ENCODE measurements at places on chromosomes 2 and 18. TPM values are rescaled to one million over a fixed set of nuclear protein-coding genes. Genes with fewer than 3 reads are reported as not detected.

DNA sequence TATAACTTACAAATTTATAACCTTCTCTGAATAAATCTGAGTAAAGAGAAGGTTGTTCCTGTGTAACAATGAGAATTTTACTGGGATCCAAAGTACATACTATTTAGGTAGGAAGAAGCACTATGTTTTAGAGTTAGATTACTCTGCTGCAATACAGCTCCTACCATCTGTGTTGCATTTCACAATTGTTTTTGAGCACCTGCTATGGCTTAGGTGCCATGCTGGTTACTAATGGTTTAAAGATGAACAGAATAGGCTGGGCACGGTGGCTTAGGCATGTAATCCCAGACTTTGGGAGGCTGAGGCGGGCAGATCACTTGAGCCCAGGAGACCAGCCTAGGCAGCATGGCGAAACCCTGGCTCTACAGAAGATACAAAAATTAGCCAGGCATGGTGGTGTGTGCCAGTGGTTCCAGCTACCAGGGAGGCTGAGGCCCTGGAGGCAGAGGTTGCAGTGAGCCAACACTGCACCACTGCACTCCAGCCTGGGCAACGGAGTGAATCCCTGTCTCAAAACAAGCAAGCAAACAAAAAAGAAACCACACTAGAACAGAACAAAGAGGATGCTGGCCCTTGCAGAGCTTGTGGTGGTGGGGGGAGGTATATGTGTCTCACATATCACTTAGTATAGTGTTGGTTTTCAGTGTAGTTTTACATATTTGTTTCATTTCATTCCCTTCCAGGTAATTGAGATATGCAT is 56.7 kb downstream of the SPTBN1 start:
- DNase-seq = no peak

- no peak for DNase-seq
Measured at GRCh38 chr2:73981081-73982001, 3.4 kb upstream of the TET3 start.

DNA sequence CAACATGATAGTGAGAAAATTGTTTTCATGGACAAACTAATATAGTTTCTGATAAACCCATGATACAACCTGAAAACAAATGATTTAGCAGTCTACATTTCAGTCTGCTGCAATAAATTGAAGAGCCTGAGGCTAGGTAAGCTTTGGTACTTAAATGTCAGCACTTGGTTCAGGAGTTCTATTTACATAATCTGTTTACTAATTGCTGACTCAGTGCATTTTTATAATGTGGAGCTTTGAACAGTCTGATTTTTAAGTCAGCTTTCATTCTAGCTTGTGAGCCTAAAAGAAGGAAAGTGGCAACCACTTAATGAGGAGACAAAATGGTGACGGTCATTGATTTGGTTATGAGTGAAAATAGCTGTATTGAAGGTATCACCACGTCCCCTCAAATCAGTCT is 488.6 kb downstream of the CPS1 start:
- DNase-seq = no peak

DNA sequence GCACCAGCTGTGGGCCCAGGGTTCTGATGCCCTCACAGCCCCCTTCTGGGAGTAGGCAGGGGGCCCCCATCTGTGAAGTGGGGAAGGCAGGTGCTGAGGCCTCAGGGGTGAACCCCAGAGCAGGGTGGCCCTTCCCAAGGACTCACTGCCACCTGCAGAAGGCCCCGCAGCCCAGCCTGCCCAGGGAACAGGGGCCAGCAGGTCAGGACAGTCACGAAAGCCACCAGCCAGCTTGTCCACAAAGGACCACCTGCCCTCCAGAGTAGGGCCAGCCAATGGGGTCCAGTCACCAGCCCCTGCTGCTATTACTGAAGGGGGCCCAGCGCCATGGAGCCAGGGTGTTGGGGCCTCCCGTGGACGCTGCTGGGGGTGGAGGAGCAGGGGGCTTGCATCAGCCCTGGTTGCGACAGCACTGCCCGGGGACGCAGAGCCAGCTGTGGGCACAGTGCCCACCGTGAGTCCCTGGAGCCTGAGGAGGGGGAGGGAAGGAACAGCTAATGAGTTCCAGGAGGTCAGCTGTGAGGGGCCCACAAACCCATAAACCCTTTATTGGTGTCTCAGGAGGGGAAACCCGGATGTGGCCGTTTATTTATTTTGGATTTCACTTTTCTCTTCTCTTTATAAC is 11.5 kb upstream of the SNED1 start:
- DNase-seq = no peak

GRCh38 chr2:34025196-34025595 is 426.1 kb upstream of the FAM98A start:
- DNase-seq = no peak

Gene FER1L5
- polyA plus RNA-seq = 15.0 TPM

GRCh38 chr2:105787376-105788318 is 42.9 kb downstream of the NCK2 start:
- DNase-seq = no peak

Gene TNS1
- polyA plus RNA-seq = 75.9 TPM

GRCh38 chr2:109032229-109032820 is 43.3 kb upstream of the EDAR start:
- DNase-seq = no peak

- no peak for DNase-seq
Measured at GRCh38 chr2:132463719-132464118, 47.1 kb downstream of the GPR39 start.

GRCh38 chr2:47309952-47310800 is 92.8 kb upstream of the MSH2 start:
- no peak for DNase-seq

- DNase-seq = no peak
Measured at GRCh38 chr2:150140777-150141176, 346.7 kb downstream of the RND3 start.

Gene TLX2
- polyA plus RNA-seq = 1.1 TPM

Gene MEP1B
- 0.78 TPM for polyA plus RNA-seq

- no peak for DNase-seq
Measured at GRCh38 chr2:56357655-56358295, 174.0 kb downstream of the CCDC85A start.

DNA sequence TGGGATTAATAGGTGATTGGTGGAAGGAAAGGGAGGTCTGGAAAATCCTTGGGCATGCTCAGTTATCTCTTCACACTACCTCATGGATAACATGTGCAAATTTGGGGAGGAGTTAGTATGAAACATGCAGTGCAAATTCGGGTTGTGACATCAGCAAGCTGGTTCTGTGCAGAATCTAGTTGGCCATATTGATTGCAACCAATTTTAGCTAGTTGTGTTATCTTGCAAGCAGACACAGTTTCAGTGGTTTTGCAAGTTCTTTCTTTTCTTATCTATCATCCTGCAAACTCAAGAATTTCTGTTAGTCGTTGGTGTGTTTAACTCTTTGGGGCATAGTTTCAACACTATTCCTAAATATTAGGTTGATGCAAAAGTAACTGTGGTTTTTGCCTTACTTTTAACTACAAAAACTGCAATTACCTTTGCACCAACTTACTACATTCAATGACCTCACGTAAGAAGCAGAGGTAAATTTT is 135.4 kb downstream of the PTH2R start:
- DNase-seq = no peak

Gene TPO
- 2.9 TPM for polyA plus RNA-seq

Gene RFX8
- 4.0 TPM for polyA plus RNA-seq

- no peak for DNase-seq
Measured at GRCh38 chr2:236883819-236884218, 201.9 kb upstream of the COPS8 start.

GRCh38 chr2:81225756-81226155 is 921.2 kb upstream of the LRRTM1 start:
- no peak for DNase-seq

- no peak for DNase-seq
Measured at GRCh38 chr2:237012004-237012403, 73.7 kb upstream of the COPS8 start.

Gene NBEAL1
- polyA plus RNA-seq = 7.6 TPM

Gene SH3RF3
- 9.3 TPM for polyA plus RNA-seq

DNA sequence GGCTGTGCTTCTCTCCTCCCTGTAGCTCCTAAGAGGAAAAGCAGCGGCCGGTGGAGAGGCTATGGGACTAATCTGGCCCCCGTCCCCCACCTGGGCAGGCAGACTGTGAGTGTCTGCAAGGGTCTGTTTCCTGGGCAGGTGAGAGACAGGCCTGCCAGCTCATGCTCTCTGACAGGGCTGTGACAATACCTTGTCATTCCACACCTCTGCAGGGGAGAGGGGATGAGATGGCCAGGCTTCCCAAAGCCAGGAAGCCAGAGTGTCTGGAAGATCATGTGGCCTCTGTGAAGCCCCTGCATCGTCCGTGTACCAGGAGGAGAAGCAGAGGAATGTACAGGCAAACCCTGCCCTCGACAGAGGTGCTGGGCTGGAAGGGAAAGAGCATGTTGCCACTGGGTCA is 142.5 kb upstream of the GATA6 start:
- DNase-seq = no peak

GRCh38 chr2:143026411-143027054 is 102.7 kb upstream of the ARHGAP15 start:
- DNase-seq = peak; percentile 37

All from testis (tissue), 5 donors.